ENCODE measurements at places on chromosomes 11 and 22.

DNA sequence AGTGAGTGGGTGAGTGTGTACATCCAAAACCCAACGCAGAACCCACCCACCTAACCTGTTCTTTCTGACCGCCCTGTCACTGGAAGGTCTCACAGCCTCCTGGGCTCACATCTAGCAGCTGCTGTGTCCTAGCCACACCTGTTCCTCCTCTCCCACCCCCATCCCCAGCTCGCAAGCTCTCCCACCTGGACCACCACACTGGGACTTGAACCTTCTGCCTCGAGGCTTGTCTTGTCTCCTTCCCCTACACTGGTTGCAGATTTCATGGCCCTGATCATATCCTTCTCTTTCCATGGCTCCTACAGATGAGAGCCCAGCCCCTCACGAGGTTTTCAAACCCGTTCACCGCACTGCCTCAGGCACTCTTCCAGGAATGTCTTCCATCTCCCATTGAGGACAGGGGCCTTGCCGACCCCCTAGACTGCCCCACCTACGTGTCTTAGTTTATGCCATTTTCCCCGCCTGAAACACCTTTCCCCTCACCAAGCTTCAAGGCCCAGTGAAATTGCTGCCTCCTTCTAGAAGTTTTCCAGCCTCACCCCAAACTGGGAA lies 6.7 kb downstream of the IFITM10 start:
- DNase-seq: no peak

- no peak for DNase-seq
Observed at GRCh38 chr11:35804451-35805040, 139.3 kb upstream of the LDLRAD3 start.

DNA sequence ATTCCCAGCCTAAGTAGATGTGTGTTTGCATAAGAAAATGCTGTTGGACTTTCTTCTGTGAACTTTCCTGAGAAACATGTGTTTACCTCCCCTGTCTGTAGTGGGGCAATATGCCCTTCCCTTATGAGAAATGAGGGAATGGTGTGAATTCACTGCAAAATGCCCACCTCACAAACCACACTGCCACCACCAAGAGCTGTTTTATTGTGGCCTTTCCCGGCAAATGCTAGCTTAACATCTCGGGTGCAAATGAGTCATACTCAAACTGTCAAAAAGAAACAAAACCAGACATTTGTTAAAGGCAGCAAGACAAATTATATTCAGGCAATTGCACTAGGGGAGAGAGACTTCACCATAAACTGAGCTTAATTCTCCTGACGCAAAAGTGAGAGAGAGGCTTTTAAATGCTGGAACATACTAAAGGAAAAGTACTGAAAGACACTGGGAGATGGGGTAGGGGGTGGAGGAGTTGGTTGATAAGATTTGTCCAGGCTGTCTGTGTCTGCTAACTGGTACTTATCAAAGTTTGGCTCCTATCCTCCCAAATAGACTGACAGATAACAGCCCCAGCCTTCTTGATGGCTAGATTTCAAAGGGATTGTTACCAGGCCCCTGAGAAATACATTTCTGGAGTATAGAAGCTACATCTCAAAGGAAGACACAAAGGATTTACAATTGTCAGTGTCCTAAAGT lies 70.9 kb upstream of the OR5AK2 start:
- DNase-seq: no peak

DNA sequence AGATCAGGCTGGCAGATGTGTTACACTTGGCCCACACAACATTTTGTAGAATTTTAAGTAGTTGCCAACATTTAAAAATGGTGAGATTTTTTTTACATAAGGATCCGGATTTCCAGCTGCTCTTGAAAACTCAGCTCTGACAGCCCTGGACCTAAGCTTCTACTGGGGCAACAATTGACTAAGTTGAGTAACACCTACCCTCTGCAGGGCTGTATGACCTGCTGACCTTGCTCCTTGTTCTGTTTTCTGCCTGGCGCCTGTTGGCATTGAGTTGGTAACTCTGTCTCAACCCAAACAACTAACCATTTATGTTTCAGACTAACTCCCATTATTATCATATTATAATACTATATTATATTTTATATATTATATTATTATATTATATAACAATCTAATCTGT lies 21.1 kb upstream of the LRRC55 start:
- DNase-seq: no peak

DNA sequence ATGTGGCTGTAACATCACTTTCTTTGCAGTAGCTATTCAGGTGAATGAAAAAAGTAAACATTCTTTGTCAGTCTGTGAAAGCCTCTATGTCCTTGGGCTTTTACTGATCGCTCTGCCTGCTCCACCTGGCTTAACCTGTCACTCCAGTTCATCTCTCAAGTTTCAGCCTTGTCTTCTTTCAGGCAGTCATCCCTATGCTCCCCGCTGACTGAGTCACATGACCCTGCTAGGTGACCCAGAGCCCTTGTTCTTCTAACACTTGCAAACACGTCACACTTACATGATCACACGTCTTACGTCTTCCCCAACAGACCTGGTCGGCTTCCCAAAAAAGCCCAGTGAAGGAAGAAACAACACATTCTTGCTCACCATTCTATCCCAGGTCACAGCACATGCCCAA lies 499.3 kb upstream of the TENM4 start:
- DNase-seq: no peak

- DNase-seq: no peak
Observed at GRCh38 chr22:28920757-28921584, 37.6 kb downstream of the ZNRF3 start.

DNA sequence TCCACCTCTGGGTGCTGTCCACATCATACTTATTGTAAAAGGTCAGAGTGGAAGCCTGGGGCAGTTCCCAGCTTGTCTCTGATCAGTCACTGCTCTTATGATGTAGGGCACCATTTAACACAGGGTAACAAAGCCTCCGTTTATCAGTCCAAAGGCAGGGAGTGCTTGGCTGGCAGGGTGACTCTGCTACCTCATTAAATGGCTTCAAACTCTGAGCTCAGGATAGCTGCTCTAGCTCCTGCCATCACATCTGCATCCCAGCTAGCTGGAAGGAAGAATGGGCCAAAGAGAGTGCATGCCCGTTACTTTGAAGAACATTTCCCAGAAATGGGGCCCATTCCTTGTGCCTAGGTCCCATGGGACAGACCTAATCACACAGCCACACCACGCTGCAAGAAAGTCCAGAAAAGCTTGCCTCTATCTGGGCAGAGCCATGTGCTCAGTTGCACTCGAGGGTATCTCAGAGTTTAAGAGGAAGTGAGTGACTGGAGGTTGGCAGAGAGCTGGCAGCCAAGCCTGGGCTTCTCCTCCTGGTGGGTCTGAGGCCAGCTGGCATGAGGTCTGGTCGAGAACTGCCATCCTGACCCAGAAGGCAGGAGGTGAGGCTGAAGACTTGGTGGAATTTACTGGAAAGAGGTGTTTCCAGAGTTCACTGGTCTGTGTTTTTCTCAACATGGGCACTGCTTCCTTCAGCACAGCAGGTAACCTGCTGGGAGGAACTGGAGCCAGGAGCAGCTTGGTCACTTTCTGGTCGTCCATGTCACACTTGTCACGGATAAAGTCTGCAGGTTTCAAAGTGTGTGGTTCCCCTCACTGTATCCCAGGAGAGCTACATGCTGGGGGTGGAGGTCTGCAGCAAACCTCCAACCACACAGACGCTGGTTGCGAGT lies 935.7 kb downstream of the BRD1 start:
- no peak for DNase-seq

DNA sequence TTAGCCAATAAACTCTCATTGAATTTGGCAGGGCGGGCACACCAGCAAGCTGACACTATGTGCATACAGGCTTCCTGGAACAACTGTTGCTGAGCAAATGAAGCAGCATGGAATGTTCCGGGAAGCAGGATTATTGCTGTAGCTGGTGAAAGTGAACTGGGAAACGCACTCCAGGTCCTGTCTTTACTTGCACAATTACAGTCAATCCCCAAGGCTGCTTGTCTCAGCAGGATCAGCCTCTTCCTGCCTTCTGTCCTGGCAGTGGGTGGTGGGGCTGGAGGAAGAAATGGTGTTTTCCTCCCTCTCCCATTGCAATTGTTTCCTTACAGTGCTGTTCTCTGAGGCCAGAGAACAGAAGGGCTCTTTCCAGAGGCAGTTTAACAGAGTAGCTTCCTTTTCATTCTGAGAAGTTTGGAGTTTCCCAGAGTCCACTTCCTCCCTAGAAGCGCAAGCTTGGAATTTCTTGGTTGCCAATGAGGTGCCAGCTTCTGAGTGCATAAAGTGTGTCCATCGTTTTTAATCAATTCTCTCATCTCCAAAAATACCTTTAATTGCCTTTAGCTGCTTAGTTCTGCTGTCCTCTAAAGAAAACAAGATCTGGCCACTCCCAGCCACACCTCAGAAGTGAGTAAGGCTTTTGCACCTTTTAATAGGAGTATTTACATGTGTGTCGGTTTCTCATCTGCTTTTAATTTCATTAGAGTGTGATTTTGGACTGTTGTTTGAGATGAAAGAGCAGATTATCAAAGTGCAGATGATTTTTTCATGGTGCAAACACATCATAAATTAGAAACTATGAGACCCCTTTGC lies 19.9 kb downstream of the CD44 start:
- no peak for DNase-seq

DNA sequence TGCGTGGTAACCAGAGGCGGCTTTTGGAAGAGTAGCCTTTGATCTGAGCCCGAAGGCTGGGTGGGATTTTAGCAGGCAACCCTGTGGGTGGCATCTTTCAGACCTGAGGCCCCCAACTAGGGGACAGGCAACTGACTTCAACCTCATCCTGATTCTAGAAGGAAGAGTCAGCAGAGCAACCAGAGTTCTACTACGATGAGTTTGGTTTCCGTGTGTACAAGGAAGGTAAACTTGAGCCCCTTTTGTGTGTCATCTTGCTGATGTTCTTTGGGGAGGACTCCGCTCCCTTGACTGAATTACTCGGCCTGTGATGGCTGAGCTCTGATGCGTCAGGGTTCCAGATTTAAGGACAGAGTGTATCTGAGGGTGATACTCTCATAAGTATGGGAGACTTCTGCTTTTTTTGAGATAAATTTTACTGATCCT lies 31.6 kb downstream of the SGSM3 start:
- DNase-seq: no peak

DNA sequence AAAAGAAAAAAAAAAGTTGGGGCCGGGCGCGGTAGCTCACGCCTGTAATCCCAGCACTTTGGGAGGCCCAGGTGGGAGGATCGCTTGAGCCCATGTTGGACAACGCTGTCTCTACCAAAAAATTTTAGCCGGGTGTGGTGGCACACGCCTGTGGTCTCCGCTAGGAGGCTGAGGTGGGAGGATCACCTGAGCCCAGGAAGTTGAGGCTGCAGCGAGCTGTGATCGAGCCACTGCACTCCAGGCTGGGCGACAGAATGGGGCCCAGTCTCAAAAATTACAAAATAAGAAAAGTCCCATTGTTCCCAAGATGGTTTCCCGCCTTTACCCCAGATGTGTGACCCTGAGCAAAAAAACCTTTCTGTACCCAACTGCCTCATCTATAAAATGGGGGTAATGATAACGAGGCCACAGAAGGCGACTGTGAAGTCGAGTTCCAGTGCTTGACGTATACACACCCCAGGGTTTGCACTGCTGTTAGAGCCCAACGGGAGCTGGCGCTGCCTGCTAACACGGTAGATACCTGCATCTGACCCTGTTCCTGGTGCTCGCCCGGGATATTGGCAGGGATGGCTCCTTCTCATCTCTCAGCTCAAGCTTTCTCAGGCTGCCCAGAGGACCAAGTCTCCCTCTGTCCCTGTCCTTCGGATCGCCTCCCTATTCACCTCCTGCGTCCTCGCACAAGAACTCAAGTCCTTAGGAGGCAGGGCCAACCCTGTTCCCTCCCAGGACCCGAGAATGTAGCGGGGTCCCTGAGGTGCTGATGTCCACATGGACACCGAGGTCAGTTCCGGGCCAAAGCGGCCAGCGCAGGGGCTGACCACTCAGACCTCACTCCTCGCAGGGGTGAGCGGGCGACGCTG lies 1.1 kb upstream of the RPLP2 start:
- no peak for DNase-seq

DNA sequence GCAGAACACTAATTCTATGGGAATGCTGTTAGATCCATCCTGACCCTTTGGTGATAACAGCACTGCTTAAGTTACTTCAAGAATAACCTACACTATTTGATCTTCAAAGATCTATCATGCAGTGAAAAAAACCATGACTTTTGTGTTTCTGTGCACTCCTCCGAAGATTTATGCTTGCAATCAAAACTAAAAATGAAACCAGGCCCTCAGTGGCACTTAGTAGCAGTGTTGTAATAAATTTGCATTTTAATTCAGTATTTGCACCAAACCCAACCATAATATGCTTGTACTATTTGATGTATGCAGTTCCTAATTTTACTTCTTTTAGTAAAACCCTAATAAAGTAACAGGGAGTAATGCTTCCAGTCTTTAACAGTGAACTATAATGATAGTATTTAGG lies 130.7 kb downstream of the SOX6 start:
- no peak for DNase-seq

- DNase-seq: no peak
Observed at GRCh38 chr11:124359566-124359965, 24.7 kb downstream of the OR8B2 start.

GRCh38 chr11:13595166-13595565 lies 73.3 kb upstream of the FAR1 start:
- no peak for DNase-seq

DNA sequence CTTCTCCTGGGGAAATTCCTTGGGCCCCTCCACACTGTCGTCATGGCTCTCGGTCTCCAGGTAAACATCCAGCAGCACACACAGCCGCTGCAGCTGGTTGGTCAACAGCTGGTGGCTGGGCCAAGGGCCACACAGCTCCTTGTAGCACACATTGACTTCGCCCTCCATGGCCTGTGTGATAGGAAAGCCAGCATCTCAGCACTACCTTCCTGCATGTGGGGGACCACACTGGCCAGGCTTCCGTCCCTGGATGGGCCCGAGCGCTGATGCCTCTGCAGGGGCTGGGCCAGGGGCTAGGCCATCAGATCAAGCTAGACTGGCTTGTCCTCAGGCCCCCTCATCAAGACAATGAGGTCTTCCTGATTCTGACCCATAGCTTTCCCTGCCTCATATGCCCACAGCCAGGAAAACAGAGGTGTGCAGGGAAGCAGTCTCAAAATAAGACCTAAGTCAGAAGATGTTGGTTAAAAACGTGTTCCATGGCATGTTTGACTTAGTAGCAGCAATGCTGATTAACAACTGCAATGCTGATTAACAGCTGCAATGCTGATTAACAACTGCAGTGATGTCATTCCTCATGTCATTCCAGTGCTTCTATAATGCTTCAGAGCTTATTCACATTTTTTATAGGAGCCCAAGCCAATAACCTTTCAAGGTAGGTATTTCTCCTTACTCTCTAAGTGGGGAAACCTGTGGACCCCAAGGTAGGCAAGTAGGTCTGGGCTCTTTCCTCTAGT lies 31.3 kb downstream of the NEFH start:
- DNase-seq: no peak

Measured in neural progenitor cell (in vitro differentiated cells).